ENCODE measurements at places on chromosomes 3 and 15. TPM values are rescaled to one million over a fixed set of nuclear protein-coding genes. Genes with fewer than 3 reads are reported as not detected.

Gene LRTM1
- total RNA-seq, result not detected

Gene ZCWPW2
- total RNA-seq, result 2.1 TPM

Gene PLSCR5
- not detected for total RNA-seq

Gene CD200R1
- 2.2 TPM for total RNA-seq

Gene IGSF11
- 14.8 TPM for total RNA-seq

Gene LDHAL6B
- total RNA-seq, result not detected

All from adrenal gland (tissue), 19 donors.